ENCODE measurements at places on chromosomes 16 and 17.

DNA sequence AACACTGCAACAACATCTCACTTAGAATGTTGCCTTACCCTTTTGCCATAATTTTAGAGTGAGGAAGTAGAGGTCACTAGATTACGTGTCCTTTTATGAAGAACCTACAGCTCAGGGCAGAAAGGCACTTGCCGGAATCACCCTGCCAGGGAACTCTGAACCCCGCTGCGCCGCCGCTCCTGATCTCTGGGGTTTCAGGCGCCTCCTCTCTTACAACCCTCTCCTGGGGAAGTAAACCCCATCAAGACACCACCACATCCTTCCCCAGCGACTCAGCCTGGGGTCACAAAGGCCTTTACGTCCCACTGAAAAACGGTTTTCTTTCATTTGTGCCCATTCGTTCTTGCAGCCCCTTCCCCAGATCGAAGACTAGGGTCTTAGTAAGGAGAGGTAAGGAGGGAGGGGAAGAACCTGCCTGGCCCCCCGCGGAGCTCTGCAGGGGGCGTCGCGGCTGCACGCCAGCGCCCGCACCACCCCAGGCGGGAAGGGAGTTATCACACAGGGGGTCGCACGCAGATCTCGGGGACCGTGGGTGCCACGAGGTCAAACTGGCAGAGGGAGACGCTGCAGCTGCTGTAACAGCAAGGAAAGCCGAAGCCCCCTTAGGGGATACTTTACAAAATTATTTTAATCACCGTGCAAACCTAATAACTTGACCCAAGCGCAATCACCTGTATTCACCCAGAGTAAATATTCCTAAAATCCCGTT is 1.0 kb upstream of the HLF start:
- no peak for DNase-seq

DNA sequence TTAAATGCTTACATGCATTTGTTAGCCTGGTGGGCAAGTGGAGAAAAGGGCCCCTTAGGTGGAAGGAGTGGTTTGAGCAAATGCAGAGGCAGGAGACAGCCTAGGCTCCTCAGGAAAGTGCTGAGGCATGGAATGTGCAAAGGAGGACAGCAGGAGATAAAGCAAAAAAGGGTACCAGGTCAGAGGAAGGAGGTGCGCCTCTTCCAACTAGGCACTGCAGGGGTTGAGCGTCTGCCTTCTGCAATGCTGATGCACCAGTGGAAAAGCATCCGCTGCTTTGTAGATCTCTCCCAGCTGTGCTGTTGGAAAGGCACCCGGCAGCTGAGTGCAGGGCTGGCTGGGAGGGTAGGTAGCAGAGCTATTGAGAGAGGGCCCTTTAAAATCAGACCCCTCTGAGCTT is 287.0 kb upstream of the XYLT1 start:
- no peak for DNase-seq

DNA sequence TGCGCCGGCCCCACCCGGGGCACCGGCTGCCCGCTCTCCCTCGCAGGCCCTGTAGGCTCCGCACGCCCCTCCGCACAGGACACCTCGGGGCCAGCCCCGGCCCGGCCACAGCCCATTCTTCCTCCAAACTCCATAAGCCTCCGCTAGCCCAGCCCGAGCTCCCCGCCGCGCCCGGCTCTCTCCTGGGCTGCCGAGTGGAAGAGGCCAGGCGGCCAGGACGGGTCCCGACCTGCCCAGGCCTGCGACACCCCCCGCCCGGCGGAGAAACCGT is 397 bp downstream of the NCOR1 start:
- DNase-seq = peak; percentile 65

- DNase-seq = no peak
These were observed 579.2 kb upstream of the PSMD7 start for GRCh38 chr16:73717266-73717974.

- no peak for DNase-seq
These were observed 67.7 kb upstream of the SDK2 start for GRCh38 chr17:73711916-73712315.

- DNase-seq = no peak
These were observed 415.0 kb upstream of the MAF start for GRCh38 chr16:80015566-80015965.

DNA sequence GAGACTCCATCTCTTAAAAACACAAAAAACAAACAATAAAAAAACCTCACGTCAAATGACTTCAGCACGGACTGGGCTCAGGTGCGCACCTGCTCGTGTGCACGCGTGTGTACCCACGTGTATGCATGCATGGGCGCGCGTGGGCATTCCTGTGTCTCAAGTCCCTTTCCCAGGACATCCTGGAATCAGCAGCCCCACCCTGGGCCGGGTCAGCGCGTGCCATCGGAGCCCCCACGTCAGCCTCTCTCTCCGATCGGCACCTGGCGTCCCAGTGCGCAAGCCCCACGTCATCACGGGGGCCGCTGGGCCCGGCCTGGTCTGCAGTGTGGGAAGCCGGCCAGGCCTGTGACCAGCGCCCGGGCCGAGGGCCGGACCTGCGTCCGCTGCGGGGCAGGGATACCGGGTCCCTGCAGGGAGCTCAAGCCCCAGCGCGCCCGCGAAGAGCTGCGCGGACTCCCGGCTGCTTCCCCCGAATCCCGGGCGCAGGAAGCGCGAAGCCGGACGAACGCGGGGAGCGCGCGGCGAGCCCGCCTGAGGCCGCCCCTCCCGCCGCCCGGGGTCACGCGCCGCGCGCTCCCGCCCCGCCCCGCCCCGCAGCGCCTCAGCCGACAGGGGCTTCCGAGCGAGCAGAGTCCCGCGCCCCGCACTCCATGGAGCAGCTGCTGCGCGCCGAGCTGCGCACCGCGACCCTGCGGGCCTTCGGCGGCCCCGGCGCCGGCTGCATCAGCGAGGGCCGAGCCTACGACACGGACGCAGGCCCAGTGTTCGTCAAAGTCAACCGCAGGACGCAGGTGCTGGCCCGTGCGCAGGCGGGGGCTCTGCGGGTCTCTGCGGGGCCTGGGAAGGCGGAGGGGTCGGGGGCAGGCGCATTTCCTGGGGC is at the start of gene FN3K:
Gene FN3K (plus strand): TSS at position 629 of the 880 bp plus-strand sequence. CDS start 22 bp downstream, at position 651.
- peak; percentile 70 for DNase-seq

DNA sequence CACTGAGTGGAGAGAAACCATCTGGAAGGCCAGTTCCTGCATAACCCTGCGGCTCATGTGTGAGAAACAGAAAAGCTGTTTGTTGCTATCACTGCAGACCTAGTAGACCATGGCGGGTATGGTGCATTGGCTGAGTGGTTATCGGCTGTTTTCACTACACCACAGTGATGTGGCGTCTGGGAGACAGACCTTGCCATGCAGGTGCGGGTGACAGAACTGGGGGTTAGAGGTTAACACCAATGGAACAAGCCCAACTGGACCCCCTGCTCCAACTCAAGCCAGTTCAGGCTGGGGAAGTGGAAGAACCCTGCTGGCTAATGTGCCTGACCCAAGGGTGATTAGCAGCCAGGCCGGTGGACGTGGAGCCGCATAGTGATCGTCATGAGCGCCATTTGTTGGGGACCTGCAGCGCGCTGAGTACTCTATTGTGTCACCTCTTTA is 91.9 kb downstream of the IRF8 start:
- DNase-seq = no peak

DNA sequence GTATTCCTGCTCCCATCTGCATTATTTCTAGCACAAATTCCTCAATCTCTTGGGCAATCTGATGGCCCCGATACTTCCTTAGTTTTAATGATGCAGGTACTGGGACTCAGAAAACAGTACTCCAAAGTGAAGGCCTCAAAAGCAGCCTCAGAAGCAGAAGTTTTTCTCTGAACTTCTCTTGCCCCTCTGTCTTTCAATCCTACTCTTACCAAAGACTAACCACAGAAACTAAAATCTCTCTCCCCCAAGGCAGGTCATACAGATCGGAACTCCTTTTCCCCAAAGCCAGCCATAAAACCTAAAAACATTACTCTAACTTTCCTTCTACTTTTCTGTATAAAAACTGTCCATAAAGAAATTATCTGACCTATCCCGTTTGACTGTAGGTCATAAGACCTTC is 103.5 kb downstream of the HS3ST3A1 start:
- DNase-seq = no peak

GRCh38 chr17:75623386-75623785 is 9.8 kb upstream of the SMIM5 start:
- no peak for DNase-seq

DNA sequence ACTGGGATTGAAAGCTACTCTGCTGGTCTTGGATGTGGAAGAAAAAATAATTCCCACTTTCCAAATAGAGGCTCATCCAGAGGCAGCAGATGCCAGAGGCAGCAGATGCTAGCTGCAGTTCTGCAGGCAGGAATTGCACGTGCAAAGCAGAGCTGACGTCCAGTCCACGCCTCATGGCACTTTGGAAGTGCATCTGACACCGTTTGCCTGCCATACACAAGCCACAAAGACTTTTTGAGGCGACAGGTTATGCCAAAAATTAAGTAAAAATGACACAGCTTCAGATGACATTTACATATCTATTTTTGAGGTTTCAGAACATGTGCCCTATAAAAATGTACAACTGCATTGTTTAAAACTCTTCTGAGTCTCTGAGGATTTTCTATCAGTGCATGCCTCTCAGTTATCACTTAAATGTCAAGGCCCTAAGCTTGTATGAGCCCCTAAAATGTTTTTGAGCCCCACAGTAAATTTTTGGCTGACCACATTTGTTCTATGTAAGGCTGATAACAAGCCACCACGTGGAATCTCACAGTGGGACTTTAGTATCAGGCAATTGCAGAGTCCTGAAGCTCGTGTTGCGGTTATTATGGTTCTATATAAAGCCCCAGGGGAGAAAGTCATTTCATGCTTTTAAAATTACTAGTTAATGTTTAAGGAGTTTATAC is 239.2 kb downstream of the PRKCA start:
- no peak for DNase-seq

GRCh38 chr16:10936272-10936984 is 5.8 kb downstream of the DEXI start:
- no peak for DNase-seq

GRCh38 chr16:73219176-73219575 is 171.2 kb upstream of the ZFHX3 start:
- no peak for DNase-seq

DNA sequence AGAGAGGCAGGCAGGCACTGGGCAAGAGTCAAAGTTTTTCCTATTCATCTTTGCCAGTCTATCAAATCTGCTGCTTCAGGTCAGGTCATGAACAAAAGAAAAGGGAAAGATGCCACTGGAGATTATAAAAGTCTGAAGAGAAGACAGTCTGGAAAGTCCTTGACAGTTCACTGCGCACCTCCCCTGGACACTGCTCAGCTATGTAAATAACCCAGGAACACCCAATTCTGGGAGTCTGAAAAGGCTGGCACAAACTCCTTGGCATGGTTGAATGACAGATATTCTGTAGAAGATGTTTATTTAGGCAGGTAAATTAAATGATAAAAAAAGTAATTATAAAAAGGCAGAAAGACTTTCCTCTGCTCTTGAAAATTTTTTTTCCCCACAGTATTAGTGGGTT is 5.2 kb upstream of the CORO6 start:
- DNase-seq = no peak

DNA sequence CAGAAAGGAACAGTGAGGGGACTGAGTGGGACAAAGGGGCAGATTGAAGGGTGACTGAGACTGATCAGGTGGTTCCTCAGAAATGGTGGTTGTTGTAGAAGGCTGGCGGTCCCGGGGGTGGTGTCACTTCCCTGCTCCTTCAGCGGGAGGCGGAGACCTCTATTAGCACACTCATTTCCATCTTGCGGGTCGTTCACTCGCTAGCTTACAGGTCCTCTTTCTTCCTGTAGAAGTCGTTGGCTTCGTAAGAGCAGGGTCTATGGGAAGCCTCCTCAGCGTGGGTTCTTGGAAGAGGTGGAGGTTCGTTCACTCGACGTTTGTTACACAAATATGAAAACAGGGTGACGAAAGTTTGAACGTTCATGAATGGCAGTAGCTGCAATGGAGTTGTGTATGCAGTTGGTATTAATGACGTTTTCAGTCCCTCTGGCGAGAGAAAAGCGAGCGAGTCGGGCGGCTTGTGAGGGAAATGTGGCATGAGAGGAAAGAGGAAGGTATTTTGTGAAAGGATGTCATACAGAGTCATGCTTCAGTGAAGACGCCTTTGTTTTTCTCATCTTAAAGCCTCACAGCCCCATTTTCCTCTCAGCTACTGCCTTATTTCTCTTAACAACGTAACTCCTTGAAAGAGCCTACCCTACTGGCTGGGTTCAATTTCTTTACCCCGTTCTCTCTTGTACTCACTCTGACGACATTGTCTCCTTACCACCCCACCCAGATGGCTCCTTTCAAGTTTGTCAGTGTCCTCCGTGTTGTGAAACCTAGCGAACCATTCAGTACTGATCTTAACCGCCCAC is 667 bp downstream of the EFCAB13 start:
- DNase-seq = peak; percentile 51

GRCh38 chr17:4162321-4162720 is 19.3 kb downstream of the CYB5D2 start:
- DNase-seq = no peak

DNA sequence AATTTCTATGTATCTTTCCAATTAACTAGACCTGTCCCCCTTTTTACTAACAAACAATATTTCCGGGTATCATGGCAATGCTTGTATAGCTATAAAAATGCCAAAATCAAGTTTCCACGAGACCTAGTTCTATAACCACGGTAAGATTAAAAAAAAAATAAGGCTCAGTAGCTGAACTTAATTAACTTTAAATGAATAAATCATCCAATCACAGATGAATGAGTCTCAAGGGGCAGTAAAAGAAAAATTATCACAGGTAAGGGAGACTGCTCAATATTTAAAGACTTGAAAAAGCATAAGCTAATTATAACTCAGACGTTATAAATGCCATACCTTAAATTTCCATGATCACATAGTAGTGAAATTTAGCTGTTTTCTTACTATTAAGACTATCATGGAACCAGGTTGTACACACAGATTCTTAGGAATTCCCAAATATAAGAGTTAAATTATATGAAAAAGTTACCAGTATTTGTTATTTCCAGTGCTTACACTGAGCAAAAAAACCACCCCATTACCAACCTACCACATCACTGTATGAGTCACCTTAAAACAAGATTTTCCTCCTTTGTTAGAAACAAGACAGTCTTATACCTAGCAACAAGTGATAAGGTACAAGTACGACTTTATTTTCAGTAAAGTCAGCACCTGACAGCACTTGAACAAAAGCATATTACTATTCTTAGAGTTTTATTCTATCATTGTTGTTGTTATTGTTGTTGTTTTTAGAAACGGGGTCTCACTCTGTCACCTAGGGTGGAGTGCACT is 20.6 kb downstream of the SSH2 start:
- DNase-seq = no peak

- DNase-seq = no peak
These were observed 103.7 kb downstream of the RAP1GAP2 start for GRCh38 chr17:2899906-2900305.

DNA sequence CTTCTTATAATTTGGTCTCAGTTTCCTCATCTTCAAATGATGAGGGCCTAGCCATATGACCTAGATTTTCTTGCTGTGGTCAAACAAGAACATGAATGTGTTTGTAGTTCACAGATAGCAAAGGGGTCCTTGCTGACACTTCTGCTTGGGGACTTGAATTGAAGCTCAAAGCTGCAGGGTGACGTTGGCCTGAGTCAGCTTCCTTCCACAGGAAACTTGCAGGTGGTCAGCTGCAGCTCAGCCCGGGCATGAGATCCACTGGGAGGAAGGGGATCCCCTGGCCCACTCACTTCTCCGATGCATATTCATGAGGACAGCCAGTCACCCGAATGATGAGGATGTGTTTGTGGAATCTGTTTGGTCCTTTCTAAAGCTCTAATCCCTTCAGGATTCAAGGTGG is 42.6 kb upstream of the AXIN2 start:
- no peak for DNase-seq

- no peak for DNase-seq
These were observed 43.9 kb downstream of the TMEM186 start for GRCh38 chr16:8753416-8754054.

Data from SK-N-DZ (cell line).